ENCODE measurements at places on chromosomes 5 and 9. TPM values are rescaled to one million over a fixed set of nuclear protein-coding genes. Genes with fewer than 3 reads are reported as not detected.

Gene ACOT12
- not detected for total RNA-seq

Gene WDR31
- 0.98 TPM for total RNA-seq

Gene ANKRD20A1
- total RNA-seq, result not detected

Gene SPATA31C1
- not detected for total RNA-seq

Data from cardiac ventricle fibroblast (primary cell).